Progenitor cell of endocrine pancreas (in vitro differentiated cells): ENCODE measurements at places on chromosomes 12 and 14.

DNA sequence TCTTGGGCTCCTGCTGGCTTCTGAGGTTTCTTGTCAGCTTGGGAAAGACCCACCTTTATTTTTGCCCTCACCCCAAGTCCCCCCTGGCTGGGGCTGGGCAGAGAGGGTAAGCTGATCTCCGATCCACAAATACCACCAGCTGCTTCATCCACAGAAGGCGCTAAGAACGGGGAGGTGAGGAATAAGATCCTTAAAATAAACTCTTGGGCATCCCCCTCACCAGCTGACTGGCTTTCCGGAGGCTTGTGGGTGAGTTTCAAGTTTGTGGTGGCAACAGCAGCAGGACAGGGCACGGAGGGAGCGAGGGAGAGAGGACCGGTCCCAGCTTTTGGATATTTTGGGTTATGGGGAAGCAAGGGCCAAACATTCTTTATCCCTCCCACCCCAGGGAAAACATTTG lies 20.8 kb upstream of the HSPB8 start:
- no peak for DNase-seq

- no peak for DNase-seq
These were observed 5.5 kb downstream of the ERP29 start for GRCh38 chr12:112018571-112019237.

- DNase-seq = no peak
These were observed 158.8 kb downstream of the TMTC3 start for GRCh38 chr12:88300931-88301330.

GRCh38 chr14:60356906-60357550 lies 108.0 kb downstream of the PPM1A start:
- no peak for DNase-seq

GRCh38 chr12:2957816-2958431 lies 1.3 kb upstream of the TEAD4 start:
- DNase-seq = no peak

DNA sequence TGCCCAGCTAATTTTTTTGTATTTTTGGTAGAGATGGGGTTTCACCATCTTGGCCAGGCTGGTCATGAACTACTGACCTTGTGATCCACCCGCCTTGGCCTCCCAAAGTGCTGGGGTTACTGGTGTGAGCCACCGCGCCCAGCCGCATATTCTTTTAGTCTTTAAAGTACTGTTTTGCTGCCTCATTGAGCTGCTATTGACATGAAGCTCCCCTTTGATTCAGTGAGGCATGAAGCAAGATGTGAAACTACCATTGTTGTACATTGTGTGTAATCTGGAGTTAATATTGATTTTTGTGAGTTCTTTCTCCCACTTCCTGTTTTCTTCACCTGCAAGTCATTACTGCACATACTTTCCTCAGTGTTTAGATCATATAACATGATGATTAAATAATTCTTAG lies 80.8 kb downstream of the MNAT1 start:
- no peak for DNase-seq

DNA sequence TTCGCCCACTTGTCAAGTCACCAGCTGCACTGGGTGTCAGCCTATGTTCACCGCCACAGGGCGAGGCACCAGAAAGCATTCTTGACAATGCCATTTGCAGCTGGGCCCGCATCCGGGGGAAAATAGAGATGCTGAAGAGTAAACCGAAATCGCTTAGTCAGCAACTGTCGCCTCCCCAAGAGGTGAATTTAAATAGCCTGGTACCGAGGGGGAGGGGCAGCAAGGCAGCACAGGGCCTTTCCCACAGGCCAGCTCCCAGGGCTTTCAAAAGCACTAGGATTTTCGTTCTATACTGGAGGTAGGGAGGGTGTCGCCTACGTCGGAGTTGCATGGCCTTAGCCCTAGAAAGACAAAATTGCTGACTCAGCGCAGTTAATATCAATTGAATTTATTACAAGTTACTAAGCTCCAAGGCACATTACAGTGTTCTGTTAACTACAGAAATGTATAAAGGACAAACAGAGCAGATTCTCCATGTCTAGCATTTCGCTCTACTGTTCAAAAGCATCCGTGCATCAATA lies 4.3 kb downstream of the IRF2BPL start:
- no peak for DNase-seq

- no peak for DNase-seq
These were observed 229.6 kb upstream of the NAV3 start for GRCh38 chr12:77601069-77601468.

DNA sequence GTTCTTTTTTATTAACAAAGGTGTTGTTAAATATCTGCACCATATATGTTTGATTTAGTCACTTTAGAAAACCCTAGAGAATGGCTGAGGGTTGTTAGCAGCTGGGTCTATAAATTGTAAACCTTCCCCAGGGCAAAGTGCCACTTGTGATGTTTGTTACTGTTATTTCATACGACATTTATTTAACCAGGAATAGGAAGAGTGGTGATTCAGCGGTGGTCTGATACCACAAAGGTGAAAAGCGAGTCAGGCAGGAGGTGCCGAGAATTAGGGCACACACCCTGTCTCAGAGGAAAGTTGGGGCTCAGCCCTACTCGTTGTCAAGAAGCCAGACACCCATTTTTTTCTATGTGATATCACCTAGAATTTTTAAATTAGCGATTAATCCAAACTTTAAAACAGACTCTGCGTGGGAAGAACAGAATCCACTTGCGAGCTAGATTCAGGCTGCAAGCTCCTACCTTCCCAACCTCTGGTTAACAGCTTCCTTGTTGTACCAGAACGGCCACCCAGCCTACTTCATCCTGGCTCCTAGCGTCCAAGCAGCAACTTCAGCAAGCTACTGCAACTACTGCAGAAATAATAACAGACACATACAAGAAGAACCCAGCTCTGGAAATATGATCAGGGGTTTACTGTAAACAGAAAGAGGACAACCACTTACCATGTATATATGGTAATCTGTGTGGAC lies 126.7 kb downstream of the TMEM132D start:
- DNase-seq = no peak

- no peak for DNase-seq
These were observed 848.6 kb upstream of the LRFN5 start for GRCh38 chr14:40758076-40758475.

GRCh38 chr12:96766232-96766631 lies 140.8 kb upstream of the NEDD1 start:
- DNase-seq = no peak

- DNase-seq = no peak
These were observed 4.9 kb upstream of the VASH1 start for GRCh38 chr14:76756371-76756750.
